ENCODE measurements at places on chromosomes 7 and 10.

DNA sequence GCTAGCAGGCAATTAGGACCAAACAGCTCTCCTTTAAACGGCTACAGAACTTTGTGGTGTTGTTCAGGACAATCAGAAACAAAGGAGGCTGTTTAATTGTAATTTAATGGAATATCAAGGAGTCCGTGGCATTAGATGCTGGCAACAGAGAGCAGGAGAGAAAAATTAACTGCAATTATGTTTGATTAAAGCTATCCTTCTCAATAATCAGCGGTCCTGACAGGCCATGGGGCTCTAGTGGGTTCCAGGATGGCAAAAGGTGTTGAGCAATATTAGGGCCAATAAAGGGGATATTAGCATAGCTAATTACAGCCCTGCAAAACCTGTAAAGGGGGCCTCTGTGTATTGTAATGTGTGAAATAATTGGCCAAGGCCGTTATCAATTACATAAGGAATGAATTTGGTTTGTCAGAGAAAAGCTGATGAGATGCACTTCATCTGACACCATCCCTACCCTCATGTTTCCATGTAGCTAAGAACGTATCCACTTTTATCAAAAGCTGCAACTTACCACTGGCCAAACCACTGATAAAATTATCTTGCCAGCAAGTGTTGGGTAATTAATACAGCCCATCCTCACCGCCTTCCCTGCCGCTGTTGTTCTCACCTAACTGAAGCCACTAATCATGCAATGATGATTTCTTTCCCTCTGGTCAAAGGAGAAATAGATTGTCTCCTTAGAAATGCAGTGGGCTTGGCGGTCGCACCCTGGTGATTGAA, 81.6 kb downstream of the EBF3 start:
- DNase-seq, result no peak

DNA sequence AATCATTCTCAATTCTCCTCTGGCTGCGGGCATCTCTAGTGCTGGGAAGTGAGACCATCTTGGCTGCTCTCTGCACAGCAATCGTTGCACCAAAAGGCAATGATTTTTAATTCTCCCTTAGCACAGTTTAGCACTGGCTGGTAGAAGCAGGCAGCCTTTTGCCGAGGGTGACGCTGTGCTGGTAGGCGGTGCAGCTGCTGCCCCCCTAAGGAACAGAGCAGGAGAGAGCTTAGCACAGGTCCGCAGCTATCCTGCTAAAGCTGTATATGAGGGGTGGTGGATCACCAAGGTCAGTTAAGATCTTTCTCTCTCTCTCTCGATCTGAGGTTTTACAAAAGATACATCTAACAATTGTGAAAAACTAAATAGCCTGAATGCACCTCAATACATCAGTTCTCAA, 390.1 kb downstream of the GATA3 start:
- no peak for DNase-seq

GRCh38 chr10:112954974-112955581, 5.0 kb downstream of the TCF7L2 start:
- DNase-seq, result no peak

DNA sequence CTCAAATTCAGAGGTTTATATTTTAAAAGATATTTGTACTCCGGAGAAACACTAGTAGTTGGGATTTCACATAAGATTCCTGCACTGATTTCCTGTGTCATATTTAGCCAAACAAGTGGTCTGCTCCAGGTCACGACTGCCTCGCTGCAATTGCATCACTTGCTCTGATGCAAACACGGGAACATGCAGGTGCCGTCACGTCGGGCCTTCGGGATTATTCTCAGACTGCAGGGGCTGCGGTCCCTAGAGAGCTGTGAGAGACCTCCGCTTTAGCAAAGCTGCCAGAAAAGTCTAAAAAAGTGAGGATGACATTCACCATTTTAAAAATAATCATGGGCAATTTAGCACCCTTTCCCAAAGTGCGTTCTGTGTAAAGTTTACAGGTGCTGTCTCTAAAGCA, 93.5 kb upstream of the DDC start:
- no peak for DNase-seq

DNA sequence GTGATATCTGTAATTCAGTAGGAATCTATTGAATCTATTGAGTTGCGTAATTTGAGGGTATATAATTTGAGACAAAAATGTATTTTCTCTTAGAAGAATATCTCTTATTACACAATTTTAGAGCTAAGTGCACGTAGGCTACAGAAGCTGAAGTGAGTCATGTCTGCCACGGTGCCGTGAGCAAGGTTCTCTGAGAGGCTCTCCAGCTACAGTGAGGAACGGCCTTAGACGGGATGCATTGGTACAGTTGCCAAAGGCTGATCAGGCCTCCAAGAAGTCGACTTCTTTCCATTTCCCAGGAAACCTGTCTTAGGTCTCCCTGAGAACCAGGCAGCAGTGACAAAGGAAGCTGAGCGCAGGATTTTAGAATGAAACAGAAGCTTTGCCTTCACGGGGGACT, 28.6 kb downstream of the TCERG1L start:
- no peak for DNase-seq

DNA sequence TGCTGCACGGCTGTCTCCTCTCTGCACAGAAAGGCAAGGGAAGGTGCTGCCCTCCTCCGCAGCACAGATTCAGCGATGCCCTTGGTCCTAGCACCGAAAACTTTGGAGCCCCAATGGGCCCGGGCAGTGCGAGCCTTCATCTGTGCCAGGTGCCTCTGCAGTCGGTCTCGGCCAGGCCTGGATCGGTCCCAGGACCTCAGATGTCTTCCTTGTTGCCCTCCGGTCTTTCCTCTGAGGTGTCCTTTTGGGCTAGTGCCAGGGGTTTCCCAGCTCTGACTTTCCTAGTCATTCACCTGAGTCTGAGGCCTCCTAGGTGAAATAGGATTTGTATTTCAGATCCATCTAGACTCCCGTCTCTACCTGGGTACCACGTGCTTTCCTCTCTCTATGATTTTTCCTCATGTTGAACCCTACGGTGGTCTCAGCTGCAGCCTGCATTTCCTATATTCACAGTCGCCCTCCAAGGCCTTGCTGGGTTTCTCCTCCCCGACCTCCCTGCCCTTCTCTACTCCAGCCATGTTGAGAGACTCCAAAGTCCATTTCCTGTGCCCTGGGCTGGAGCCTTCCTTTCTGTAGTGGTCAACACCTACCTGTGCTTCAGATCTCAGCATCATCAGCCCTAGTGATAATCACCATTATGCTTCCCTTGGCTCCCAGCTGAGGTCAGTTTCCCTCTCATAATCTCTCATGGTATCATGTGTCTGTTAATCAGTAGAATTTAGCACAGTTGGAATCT, 92.0 kb upstream of the PRSS58 start:
- DNase-seq, result no peak

DNA sequence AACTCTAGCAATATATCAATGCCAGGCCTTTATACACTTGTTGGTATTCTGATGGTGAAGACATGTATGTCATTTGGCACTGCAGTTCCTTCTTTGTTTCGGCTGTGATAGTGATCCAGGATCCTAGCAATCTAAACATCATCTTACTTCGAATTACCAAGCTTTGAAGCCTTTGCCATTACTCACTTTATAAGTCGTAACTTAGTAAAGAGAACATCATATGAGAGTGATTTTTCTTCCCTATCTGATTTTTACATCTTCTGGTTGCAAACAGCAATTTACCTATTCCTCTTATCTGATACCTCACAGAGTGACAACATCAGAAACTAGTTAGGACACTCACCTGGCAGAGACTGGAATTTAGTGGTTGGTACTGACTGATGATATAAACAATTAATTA, 7.6 kb upstream of the BPGM start:
- no peak for DNase-seq

- DNase-seq, result no peak
These were observed 28.0 kb downstream of the JAZF1 start for GRCh38 chr7:28152594-28152993.

- DNase-seq, result no peak
These were observed 6.5 kb downstream of the NACAD start for GRCh38 chr7:45082031-45082830.

- peak; percentile 62 for DNase-seq
These were observed 52.8 kb downstream of the CFAP46 start for GRCh38 chr10:132889556-132889955.

GRCh38 chr10:101228966-101229265, 347 bp downstream of the LBX1 start:
- no peak for DNase-seq

- no peak for DNase-seq
These were observed 122.3 kb downstream of the TRIL start for GRCh38 chr7:28835800-28836199.

GRCh38 chr7:106982415-106982814, 62.1 kb upstream of the PRKAR2B start:
- DNase-seq, result no peak

DNA sequence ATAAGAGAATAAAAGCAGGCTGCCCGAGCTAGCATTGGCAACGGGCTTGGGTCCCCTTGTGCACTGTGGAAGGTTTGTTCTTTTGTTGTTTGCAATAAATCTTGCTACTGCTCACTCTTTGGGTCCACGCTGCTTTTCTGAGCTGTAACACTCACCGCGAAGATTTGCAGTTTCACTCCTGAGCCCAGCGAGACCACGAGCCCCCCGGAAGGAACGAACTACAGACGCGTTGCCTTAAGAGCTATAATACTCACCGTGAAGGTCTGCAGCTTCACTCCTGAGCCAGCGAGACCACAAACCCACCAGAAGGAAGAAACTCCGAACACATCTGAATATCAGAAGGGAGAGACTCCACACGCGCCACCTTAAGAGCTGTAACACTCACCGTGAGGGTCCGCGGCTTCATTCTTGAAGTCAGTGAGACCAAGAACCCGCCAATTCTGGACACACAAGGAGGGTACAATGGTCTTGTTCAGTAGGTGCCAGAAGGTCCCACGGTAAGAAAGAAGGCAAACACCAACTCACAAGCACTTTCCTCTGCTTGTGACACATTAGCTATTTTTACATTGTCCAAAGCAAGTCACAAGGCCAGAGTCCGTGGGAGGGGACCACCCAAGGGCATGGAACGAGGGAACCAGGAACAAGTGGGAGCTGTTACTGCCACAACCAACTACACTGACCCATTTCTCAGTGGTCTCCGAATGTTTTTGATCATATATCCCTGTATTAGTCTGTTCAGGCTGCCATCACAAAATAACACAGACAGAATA, 29.2 kb upstream of the CACUL1 start:
- DNase-seq, result no peak

DNA sequence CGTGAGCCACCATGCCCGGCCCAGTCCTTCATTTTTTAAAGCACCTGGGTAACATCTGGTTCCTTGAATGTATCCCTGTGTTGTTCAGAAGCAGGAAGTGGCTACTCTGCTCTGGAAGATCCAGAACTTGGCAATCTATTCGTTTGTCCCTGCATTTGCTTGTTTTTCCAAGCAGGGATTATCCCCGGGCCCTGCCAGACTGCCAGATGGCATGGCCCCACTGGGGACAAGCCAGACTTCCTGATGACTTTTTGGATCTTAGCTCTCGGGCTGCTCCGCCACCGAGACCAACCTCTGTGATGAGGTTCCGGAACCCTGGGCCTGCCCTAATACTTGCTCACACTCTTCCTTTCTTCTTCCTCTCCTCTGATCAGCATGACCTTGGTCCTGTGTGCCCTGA, 496.7 kb downstream of the TYW1 start:
- no peak for DNase-seq

DNA sequence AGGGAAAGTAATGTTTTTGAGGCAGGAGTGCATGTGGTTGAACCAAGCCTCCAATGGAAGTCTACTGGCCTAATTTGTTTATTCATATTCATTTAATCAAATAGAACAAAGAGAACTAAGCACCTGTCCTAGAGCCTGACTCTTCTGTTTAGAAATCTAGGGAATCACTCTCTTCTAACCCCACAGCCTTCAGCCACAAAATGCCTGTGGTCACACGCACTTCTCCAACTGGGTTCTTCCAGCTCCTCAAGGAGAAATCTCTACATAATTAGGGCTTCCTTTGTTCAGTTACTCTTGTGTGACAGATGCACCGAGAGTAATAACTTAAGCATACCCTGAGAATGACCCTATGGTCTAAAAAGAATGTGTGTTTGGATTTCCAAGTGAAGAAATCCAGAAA, 133.7 kb upstream of the NAMPT start:
- no peak for DNase-seq

DNA sequence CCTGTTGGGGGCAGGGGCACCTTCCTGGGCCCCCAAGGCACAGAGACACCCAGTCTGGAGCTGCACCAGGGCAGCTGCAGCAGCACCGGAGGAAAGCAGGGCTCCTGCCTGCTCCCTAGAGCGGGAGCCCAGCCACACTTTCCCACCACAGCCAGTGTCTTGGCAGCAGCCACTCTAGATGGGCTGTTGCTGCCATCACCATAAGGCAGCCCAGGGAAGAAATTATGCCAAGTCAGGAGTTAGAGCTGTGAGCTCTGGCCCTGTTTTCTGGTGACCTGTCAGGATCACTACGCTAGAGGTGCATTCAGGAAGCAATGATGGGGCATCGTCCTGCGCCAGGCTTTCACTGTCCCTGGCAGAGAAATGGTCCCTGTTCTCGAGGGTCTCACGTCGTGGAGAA, 38.0 kb upstream of the ZNRF2 start:
- no peak for DNase-seq
